Stimulated activated CD4-positive, alpha-beta T cell treated with anti-CD3 and anti-CD28 coated beads, Interleukin-1b, Interleukin-23, amount 100 ng/mL, for 24 hours (primary cell): ENCODE measurements at places on chromosomes 7 and 10.

DNA sequence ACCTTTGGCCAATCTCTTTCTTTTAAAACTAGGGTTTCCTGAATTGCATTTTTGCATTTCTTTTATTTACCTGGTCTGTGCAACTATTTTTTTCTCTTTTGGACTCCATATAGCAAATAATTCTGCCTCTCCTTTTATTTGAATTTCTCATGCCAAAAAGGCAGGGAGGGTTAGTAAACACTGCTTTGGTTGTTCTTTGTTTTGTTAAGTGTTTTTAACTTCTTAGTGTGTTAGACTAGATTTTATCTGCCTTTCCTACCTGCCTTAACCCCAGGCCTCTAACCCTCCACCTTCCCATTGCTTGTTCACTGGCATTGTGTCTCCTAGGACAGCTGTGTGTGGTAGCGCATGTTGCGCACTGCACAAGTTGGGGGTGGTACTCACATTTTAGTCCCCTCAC, 18.1 kb downstream of the ZMIZ1 start:
- DNase-seq, result no peak

GRCh38 chr7:37815671-37816371, 32.6 kb upstream of the NME8 start:
- DNase-seq, result no peak

- no peak for DNase-seq
Observed at GRCh38 chr7:21967598-21968003, 21.9 kb upstream of the CDCA7L start.

GRCh38 chr7:91826377-91826776, 54.1 kb downstream of the MTERF1 start:
- no peak for DNase-seq

GRCh38 chr7:133709036-133709880, 417.9 kb upstream of the LRGUK start:
- no peak for DNase-seq

DNA sequence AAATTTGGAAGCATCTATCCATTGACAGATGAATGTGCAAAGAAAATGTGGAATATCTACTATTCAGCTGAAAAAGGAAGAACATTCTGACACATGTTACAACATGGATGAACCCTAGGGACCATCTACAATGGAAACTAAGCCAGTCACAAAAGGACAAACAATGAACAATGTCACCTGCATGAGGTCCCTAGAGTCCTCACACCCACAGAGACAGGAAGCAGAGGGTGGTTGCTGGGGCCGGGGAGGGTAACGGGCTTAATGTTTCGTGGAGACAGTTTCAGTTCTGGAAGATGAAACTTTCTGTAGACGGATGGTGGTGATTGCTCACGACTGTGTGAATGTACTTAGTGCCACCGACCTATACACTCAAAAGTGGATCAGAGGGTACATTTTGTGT, 282.9 kb downstream of the ADARB2 start:
- DNase-seq, result no peak

DNA sequence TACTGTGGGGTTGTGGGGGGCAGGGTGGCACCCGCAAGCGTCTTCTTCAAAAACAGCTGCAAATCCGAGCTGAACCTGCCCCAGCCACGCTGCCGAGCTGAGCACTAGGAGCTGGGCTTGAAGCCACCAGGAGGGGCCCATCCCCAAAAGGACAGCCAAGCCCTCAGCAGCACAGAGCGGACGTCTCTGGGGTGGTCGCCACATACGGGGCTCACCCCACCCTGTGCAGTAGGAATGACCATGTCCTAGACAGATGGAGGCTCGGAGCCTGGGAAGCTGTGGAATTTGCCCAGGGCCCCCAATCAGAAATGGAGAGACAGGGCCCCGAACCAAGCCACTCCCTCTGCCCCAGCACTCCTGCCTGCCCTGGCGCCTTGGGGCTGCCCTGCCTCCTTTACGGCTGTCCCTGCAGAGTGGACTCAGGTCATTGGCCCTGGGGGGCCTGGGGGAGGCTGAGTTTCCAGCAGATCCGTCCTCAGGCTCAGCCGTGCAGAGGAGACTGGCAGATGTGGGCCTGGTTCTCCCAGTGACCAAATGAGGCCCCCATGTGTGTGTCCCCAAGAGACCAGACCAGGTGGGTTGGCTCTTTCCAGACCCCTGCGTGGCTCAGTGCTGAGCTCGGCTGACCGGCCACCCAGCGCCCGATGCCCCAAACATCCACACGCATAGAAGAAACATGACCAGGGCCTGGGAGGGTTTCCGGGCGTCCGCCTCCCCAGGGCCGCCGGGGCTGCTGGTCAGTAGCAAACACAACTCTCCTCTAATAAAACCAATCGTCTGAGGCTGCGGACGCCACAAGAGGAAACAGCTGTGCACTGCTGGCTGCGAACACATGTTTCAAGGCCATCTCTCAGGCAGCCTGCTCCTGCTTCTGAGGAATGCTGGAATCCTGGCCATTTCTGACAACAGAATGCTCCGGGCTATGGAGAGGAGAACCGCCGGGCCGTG, 54.9 kb downstream of the PDGFA start:
- no peak for DNase-seq

GRCh38 chr7:19939746-19940145, 166.3 kb upstream of the TMEM196 start:
- no peak for DNase-seq

DNA sequence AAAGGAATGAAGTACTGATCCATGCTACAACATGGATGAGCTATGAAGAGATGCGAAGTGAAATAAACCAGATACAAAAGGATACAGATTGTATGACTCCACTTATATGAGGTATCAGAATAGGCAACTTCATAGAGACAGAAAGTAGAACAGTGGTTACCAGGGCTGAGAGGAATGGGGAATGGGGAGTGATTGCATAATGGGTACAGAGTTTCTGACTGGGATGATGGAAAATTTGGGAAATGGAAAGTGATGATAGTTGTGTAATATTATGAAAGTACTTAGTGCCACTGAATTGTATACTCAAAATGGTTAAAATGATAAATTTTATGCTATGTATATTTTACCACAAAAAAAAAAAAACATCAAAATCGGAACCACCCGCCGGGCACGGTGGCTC, 3.9 kb downstream of the ATXN7L1 start:
- DNase-seq, result no peak

- no peak for DNase-seq
Observed at GRCh38 chr10:115871855-115872254, 401.2 kb downstream of the GFRA1 start.

- DNase-seq, result no peak
Observed at GRCh38 chr7:99559175-99559915, 903 bp downstream of the ZNF655 start.

DNA sequence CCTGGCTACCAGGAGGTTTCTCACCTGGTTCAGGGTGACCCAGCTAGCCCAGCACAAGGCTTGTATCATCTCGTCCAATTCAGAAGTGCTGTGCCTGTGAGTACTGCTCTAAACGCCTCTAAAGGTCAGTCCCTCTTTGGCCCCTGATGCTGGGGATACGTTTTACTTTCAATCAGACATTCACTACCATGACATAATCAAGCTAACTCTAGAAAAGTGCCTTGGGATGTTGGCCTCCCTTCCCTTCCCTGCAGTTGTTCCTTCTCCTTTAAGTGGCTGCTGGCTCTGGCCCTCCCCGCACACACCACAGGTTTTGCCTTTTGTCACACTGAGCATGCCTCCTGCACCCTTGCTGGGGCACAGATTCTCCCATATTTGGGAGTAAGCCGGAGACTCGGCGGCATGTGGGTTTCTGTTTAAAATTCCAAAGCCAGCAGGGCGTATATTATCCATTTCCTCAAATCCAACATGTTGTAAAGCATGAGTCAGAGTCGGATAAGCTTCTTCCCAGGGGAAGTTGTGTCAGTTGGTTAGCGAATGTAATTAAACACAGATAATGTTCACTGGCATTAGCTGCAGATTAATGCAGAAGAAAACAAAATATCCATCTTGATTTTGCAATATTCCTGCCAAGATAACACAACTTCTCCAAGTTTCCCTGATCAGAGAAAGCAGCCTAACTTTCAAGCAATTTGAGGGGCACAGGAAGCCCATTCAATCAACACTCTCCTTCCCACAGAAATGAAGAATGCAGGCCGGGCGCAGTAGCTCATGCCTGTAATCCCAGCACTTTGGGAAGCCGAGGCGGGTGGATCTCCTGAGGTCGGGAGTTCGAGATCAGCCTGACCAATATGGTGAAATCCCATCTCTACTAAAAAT, 31.8 kb upstream of the VCL start:
- DNase-seq, result no peak

DNA sequence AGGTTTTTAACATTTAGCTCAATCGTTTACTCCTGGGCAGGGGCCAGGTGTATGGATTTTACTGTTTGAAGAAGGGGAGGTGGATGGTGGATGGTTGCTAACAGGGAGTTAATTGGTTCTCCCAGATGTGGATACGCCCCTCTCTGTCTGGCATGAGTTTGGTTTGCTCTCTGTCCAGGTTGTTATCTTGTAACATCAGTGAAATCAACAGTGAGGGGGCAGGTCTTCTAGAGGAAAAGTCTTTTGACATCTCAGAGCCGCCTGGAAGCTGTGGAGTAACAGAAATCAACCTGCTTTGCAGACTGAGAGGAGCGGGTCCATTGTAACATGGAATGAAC, 243.4 kb downstream of the MGMT start:
- DNase-seq, result no peak

DNA sequence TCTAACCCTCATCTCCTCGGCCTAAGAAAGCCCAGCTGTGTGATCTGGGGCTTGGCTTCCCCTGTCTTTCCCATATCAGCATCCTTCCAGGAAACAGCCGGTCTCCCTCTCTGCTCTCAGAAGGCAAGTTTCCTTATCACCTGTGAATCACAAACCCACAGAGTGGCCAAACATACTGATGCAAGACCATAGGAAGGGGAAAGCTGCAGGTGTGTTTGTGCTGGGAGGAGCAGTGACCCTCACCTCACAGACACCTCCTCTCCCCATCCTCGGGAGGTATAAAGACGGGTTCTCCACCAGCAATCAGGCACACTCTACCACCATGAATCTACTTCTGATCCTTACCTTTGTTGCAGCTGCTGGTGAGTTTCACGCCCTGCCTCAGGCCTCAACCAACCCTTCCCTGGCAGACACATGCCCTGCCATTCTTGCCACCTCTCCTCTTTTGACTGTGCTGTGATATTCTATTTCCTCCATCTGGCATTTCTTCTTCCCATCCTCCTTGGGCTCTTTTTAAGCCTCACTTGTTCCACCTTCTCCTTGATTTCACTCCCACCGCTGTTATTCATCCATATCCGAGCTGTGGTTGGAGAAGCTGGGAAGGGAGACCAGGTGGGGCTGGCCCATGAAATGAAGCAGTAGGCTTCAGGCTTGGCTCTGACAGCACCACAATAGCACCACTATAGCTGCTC, at the start of gene PRSS2:
Gene PRSS2, plus strand, starts transcription at position 310 of the 692 bp plus-strand sequence. Its CDS starts 13 bp downstream, at position 323.
- no peak for DNase-seq

DNA sequence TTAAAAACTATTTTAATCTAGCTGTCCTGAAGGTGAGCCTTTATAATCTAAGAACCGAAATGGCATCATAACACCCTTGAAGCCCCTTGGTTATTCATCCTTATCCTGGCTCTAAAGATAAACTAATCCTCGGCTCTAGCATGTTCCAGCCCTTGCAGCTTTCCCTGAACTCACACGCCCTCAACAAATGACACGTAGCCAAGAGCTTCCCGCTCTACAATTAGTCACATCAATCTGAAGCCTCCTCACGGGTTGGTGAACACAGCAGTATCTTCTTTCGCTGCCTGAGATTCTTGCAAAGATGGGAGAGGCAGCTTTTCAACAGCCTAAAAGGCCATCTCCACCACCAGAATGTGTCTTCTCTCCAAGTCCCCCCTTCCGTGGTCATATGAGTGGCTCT, 4.1 kb downstream of the FRMD4A start:
- DNase-seq, result no peak

- DNase-seq, result no peak
Observed at GRCh38 chr10:79396520-79396919, 48.9 kb downstream of the ZCCHC24 start.

GRCh38 chr7:79304711-79305110, 148.8 kb downstream of the MAGI2 start:
- no peak for DNase-seq

DNA sequence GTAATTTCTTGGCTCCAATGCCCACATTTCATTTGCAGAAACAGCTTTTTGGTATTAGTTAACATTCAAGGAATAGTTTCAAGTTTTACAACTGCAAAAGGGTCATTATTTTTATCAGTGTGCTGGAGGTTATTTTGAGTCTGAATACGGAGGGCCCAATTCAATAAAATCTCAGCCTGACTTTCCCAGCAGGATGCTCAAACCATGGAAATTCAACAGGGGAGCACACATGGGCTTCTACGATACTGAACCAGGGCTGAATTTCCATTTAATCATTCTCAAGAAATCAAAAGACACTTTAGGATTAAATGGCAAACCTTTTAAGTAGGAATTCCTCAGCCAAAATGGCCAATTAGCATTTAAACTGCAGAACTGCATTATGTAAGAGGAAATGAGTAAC, 700.9 kb upstream of the ANKRD30A start:
- no peak for DNase-seq

- no peak for DNase-seq
Observed at GRCh38 chr7:52726493-52726892, 308.9 kb upstream of the POM121L12 start.

GRCh38 chr10:29199941-29200679, 88.8 kb upstream of the LYZL1 start:
- no peak for DNase-seq

DNA sequence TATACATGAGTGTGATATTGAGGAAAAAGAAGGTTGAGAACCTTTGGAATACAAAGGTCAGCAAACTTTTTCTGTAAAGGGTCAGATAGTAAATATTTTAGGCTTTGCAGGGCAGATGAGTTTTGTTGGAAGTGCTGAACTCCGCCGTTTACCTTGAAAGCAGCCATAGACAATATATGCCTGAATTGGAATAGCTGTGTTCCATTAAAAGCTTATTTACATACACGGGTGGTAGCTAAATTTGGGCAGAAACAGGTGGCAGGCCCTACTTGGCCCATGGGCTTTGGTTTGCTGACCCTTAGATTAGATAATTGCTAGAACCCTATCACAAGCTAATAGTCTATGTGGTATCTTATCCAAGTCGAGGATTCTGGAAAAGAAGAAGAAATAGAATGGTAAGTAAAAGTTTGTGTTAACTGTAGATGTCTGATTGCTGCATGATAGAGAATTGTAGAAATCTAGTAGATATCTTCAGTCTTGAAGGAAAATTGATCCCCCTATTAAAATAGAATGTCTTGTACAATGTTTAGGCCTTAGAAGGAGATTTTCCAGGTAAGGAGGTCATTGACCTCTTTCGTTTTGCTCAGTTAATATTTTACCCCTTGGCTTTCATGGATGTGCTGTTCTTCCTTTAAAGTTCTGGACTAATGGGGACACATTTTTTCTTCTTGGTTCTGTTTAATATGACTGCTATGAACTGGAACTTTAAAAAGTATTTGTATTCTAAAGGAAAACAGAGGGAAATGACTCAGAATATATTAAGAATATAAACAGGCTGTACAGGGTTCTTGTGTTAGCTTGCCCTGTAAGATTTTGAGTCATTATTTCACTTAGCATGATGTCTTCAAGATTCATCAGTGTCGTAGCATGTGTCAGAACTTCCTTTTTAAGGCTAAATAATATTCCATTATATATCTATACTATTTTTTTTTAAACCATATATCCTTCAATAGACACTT, 8.0 kb downstream of the RBM33 start:
- no peak for DNase-seq

GRCh38 chr7:136717910-136718557, 150.4 kb upstream of the CHRM2 start:
- DNase-seq, result no peak
